ENCODE measurements at places on chromosomes 2 and 18. TPM values are rescaled to one million over a fixed set of nuclear protein-coding genes. Genes with fewer than 3 reads are reported as not detected.

Gene MORN2
- total RNA-seq: 7.6 TPM

Gene IL1R2
- 11.8 TPM for total RNA-seq

Gene USP34
- 126 TPM for total RNA-seq

Gene IL18R1
- total RNA-seq: 28.3 TPM

Gene SP9
- total RNA-seq: not detected
